SK-MEL-5 (cell line): ENCODE measurements at places on chromosomes 6 and 20.

DNA sequence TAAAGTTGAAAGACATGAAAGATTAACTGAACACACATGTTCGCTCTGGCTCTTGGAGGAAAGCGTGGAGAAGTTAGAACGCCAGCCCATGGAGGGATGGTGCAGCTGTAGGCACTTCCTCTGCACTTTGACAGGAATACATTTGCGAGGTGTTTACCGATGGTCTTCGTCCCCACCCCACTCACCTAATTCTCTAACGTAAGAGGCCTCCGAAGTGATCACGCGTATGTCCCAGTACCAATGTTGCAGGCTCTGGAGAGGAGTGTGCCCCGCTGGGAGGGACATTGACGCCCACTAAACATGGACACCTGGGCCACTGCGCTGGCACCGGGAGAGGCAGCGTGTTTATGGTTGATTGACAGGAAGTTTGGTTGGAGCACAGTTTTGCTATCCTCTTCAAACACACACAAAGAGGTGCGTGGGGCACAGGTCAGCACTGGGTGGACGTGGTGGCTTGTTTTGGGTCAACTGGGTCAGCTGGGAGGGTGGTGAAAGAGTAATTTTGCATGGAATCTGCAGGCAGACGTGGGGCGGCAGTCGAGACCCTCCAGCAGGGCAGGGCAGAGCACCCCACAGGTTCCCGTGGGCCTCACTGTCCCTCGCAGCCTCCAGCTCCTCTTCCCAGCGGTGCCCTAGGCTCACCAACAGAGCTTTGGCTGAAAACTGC is 110.1 kb downstream of the DLL1 start:
- DNase-seq, result no peak

DNA sequence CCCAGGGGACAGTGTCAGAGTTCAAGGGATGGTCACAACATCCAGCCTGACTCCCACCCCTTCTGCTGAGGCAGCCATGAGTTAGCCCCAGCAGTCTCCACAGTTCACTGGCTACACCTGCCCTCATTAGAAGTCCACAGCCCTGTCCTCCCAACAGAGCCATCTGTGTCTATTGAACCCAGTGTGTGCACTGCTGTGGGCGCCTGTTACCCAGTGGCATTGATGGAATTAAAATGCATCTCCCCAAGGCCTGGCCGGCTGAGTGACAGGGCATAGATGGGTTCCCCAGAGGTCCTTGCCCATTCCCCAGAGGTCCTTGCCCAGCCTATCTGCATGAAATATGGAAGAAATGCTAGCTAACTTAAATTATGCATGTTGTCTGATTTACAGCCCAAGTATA is 73.3 kb downstream of the PCSK2 start:
- DNase-seq, result no peak

DNA sequence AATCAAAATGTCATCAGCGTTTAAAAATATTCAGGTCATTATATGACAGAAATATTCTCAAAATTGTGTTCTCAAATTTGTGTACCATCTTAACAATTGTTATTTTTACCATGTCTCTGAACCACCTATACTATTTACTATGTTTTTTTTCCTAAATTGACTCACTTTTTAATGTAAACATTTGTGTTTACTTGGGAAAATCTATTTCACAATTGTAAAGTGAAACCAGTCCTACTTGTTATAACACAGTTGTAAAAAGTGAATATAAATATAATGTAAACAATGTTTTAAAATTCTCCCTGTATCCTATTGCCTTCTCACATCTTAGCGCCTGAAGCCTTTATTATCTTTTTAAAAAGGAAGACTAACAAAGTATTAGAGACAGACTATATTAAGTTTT is 83.5 kb downstream of the ADGRG6 start:
- no peak for DNase-seq

- no peak for DNase-seq
Measured at GRCh38 chr6:117397536-117398227, 28.1 kb downstream of the ROS1 start.

DNA sequence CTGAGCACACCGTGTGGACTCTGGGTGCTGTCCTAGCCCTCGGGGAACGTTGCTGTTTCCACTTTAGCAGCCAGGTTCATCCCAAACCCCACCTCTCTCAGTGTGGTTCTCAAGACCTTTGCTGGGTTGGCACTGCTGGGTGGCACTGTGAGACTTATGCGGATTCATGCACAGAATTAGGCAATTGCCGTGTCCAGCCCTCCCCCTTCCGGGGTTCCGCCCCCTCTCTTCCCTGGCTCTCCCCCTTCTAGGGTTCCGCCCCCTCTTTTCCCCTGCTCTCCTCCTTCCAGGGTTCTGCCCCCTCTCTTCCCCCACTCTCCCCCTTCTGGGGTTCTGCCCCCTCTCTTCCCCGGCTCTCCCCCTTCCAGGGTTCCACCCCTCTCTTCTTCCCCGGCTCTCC is 39.8 kb upstream of the SLCO4A1 start:
- DNase-seq, result no peak

GRCh38 chr20:36579996-36580545 is 6.7 kb downstream of the TGIF2 start:
- DNase-seq, result no peak
